ENCODE measurements at places on chromosomes 2 and 18. TPM values are rescaled to one million over a fixed set of nuclear protein-coding genes. Genes with fewer than 3 reads are reported as not detected.

DNA sequence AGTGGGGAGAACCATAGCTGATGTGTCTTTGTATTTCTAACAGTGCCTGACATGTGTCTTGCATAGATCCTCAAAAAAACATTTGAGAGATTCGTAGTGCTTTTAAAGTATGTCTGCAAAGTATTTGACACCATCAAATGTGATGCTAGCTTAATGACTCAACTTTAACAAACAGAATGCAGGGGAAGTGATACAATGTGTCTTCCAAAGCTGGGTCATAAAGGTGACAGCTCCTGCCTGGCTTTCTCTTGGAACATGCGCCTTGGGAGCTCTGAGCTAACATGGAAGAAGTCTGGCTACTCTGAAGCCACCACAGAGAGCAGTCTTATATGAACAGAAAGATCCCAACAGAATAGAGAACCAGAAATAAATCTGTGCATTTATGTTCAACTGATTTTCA, 78.2 kb downstream of the C1D start:
- H3K36me3 ChIP-seq = peaks cover 2% of the 10 kb centered on the region
- DNase-seq = no peak
- no peaks in the 10 kb centered on the region for H3K4me1 ChIP-seq
- no peak overlapping the region for H3K4me3 ChIP-seq

Gene TWIST2
- total RNA-seq = not detected

Gene SCN9A
- 23.7 TPM for total RNA-seq

DNA sequence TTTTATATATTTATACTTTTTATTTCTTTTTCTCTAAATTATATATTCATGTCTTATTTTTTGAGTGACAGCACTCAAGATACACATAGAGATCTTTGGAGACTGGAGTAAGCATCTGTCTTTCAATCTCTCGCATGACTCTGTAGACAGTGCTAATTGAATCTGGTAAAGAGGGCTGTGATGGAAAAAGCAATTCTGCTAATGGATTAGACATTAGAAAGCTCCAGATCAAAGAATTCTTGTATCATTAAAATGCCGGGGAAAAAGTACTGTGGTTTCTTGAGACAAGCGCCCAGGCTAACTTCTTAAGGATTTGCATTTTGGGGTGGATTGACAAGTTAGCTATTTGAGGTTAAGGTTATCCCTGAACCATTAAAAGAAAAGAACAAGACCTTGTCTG, 383.1 kb upstream of the TNP1 start:
- no peaks in the 10 kb centered on the region for H3K27me3 ChIP-seq
- no peaks in the 10 kb centered on the region for H3K36me3 ChIP-seq
- H3K4me1 ChIP-seq = peaks cover 6% of the 10 kb centered on the region

Gene MBOAT2
- total RNA-seq = 58.9 TPM

- no peak overlapping the region for H3K4me3 ChIP-seq
- H3K27me3 ChIP-seq = no peaks in the 10 kb centered on the region
- H3K4me1 ChIP-seq = peaks cover 2% of the 10 kb centered on the region
- H3K27ac ChIP-seq = peak overlapping the region; percentile 34
- DNase-seq = no peak
- peaks cover 1% of the 10 kb centered on the region for H3K36me3 ChIP-seq
These were observed 188.4 kb downstream of the MYO5B start for GRCh38 chr18:50006470-50007046.

Gene PKDCC
- 335 TPM for total RNA-seq

GRCh38 chr2:27854229-27854862, 35.8 kb downstream of the RBKS start:
- no peak overlapping the region for H3K4me3 ChIP-seq
- no peak overlapping the region for H3K27ac ChIP-seq
- H3K27me3 ChIP-seq = no peaks in the 10 kb centered on the region
- H3K36me3 ChIP-seq = peaks cover 7% of the 10 kb centered on the region

Gene FAP
- not detected for total RNA-seq

Gene POTEJ
- total RNA-seq = 0.19 TPM

GRCh38 chr2:170816504-170817092, at the start of gene GAD1:
GAD1 (plus strand) TSS chr2:170816887; CDS start chr2:170818592, 1,705 bp downstream.
- H3K4me1 ChIP-seq = peaks cover 27% of the 10 kb centered on the region
- no peaks in the 10 kb centered on the region for H3K36me3 ChIP-seq
- peaks cover 89% of the 10 kb centered on the region for H3K27me3 ChIP-seq
- peak; percentile 47 for DNase-seq
- H3K4me3 ChIP-seq = peak within 1 kb of the TSS; percentile 66

DNA sequence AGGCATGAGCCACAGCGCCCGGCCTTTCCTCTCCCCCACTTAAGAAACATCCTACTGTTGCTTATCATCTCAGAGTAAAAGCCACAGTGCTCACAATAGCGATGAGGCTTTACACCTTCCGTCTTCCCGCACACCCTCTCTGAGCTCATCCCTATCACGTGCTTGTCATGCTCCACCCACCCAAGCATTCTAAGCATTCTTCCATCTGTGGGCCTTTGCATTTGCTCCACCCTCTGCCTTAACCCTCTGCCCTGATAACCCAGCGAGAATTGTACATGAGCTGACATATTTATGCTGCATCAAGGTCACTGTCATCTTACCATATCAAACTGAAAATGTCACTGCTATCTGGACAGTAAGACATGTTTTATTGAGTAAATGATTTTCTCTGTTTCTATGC, 22.6 kb downstream of the FOXI3 start:
- no peak for DNase-seq
- no peak overlapping the region for H3K27ac ChIP-seq
- no peaks in the 10 kb centered on the region for H3K27me3 ChIP-seq
- no peaks in the 10 kb centered on the region for H3K4me1 ChIP-seq

GRCh38 chr2:239482778-239483712, 82.2 kb upstream of the HDAC4 start:
- H3K27ac ChIP-seq = no peak overlapping the region
- H3K4me3 ChIP-seq = no peak overlapping the region
- no peaks in the 10 kb centered on the region for H3K36me3 ChIP-seq
- DNase-seq = no peak
- peaks cover 15% of the 10 kb centered on the region for H3K27me3 ChIP-seq
- no peaks in the 10 kb centered on the region for H3K4me1 ChIP-seq

DNA sequence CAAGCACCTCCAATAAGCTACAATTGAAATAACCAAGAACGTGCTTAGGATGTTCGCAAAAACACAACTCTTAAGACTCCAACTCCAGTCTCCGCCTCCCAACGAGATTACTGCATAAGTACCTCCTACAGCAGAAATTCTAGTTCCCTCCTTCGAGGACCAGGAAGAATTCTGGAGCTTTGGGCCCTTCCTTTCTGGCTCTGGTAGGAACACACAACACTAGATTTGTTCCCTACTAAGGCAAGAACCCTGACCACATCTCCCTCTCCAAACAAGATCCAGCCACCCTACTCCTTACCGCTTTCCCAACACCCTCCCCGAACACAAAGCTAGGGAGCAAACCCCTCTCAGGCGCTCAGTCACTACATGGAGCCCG, 721 bp downstream of the ADAM17 start:
- peaks cover 3% of the 10 kb centered on the region for H3K36me3 ChIP-seq
- no peaks in the 10 kb centered on the region for H3K27me3 ChIP-seq
- H3K27ac ChIP-seq = peak overlapping the region; percentile 98
- peak overlapping the region; percentile 96 for H3K4me3 ChIP-seq
- peaks cover 34% of the 10 kb centered on the region for H3K4me1 ChIP-seq

- no peak overlapping the region for H3K4me3 ChIP-seq
- H3K27me3 ChIP-seq = no peaks in the 10 kb centered on the region
- H3K36me3 ChIP-seq = peaks cover 11% of the 10 kb centered on the region
- no peak for DNase-seq
- H3K4me1 ChIP-seq = peaks cover 4% of the 10 kb centered on the region
- H3K27ac ChIP-seq = no peak overlapping the region
These were observed 100.5 kb upstream of the MGAT5 start for GRCh38 chr2:134153294-134153880.

DNA sequence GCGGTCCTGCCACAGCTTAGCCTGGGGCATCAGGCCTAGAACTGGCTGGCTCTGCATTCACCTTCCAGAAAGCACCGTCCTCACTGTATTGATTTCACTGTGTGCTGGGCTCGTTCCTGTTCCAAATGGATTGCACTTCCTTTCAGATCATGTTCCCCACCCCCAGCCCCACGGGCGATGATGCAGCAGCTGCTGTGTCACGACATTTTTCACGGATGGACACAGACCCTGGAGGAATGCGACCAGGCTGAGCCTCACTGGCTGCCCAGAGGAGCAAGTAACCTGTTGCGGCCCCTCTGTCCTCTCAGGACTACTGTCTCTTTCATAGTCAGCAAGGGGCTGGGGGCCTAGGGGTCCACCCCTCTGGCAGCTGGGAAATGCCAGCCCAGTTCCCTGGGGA, 50.3 kb downstream of the CAPN13 start:
- no peak overlapping the region for H3K4me3 ChIP-seq
- peaks cover 20% of the 10 kb centered on the region for H3K4me1 ChIP-seq
- peaks cover 2% of the 10 kb centered on the region for H3K36me3 ChIP-seq
- DNase-seq = no peak
- no peak overlapping the region for H3K27ac ChIP-seq

All from progenitor cell of endocrine pancreas (in vitro differentiated cells).